Activated CD4-positive, alpha-beta memory T cell treated with anti-CD3 and anti-CD28 coated beads for 36 hours (primary cell): ENCODE measurements at places on chromosomes 11 and 22. TPM values are rescaled to one million over a fixed set of nuclear protein-coding genes. Genes with fewer than 3 reads are reported as not detected.

The CECR2 gene
- not detected for total RNA-seq

- peak; percentile 62 for DNase-seq
Observed at GRCh38 chr11:64316672-64317324, 561 bp downstream of the TRMT112 start.

DNA sequence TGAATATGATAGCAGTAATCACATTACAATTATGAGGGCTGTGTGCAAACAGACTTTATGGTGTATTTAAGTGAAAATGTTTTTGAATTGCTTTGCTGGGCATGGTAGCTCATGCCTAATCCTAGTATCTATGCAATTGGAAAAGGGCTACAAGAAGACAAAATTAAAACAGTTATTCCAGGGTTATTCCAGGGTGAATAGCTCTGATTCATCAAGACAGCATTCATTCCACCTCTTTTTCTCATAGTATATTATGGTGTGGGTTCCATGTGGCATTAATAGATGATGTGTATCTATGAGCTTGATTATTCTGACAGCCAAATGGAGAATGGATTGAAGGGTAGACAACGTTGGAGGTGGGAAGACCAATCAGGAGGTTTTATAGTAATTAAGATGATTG, 12.1 kb upstream of the SIDT2 start:
- no peak for DNase-seq

GRCh38 chr11:64581057-64581523, 9.9 kb upstream of the SLC22A12 start:
- DNase-seq: no peak

DNA sequence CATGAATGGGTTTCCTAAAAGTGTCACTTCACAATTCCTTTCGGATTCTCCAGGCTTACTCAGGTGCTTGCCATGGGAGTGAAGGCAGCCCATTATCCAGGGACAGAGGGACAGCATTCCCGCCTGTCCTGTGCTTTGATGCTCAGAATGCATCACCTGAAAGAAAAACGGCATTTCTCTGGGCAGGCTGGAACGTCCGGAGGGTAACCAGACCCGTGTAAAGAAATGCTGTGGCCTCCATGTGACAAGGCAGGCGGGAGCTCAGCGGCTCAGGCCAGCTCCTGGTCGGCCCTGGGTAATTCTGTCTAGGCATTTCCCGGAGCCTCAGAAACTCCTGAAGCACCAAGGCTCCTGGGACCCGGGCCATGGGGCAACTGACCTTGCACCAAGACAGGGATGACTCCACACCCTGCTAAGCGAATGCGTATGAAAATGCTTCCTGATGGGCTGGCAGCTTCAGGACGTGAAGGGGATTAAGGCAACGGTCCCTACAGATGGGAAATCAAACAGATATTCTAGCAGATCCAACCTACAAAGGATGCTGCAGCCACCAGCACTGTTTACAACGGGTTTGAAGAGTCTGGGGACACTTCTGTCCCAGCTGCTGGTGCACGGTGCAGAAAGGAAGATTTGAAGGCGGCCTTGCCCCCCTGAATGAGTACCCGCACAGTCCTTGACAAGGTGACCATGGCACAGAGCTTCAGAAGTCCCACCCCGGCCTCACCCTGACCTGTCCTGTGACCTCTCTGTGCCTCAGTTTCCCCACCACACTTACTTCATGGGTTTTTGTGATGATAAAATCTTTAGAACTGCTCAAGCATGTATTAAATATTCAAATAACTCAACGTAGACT, 13.6 kb upstream of the FGF3 start:
- DNase-seq: no peak

GRCh38 chr22:30806391-30806861, 111.8 kb downstream of the OSBP2 start:
- peak; percentile 13 for DNase-seq
